Activated CD8-positive, alpha-beta T cell treated with anti-CD3 and anti-CD28 coated beads for 36 hours (primary cell): ENCODE measurements at places on chromosomes 4 and X.

- no peak for DNase-seq
Observed at GRCh38 chrX:31433856-31434255, 362.0 kb upstream of the FTHL17 start.

- DNase-seq, result no peak
Observed at GRCh38 chrX:123927845-123928244, 33.7 kb upstream of the STAG2 start.

GRCh38 chr4:26204249-26204825 lies 116.5 kb upstream of the RBPJ start:
- DNase-seq, result peak; percentile 10

GRCh38 chrX:120366794-120367193 lies 4.9 kb downstream of the ATP1B4 start:
- no peak for DNase-seq

DNA sequence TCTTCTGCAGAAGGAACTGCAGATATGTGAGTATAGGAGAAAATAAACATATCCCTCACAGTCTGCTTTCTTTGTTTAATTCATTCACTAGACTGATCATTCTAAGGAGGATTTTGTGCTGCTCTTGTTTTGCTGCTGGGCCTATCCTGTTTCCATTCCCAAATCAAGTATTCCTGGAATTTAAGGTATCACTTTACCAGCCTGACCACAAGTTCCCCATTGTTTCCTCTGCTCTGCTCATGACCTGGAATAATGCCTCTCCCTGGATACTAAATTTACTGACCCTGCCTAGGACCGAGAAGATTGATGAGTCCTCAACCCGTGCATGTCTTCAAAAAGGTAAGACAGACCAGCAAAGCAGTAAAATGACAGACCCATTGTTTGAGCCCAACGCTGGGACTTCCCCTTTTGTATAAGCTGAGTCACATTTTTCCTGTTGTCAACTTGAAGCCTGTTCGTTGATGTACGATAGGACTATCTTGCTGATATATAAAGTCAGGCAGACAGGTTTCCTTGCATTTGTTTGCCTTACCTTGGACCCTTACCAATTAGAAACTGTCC lies 85.5 kb upstream of the TET2 start:
- peak; percentile 70 for DNase-seq

- DNase-seq, result no peak
Observed at GRCh38 chr4:87097075-87097474, 123.3 kb downstream of the KLHL8 start.

DNA sequence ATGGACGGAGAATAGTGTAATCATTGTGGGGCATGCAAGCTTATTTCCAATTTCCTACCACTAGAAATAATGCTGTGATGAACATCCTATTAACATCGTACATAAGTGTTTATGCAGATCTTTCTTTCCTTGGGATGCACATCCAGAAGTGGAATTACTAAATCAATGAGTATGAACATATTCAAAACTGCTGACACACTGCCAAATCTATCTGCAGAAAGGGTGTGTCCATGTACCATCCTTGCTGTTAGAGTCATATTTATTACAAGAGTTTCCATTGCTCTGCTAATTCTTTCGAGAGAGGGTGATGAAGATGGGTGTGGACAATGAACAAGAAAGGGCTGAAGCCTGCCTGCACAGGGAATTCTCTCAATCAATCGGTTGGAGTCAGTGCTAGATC lies 82.6 kb downstream of the GPC4 start:
- no peak for DNase-seq

DNA sequence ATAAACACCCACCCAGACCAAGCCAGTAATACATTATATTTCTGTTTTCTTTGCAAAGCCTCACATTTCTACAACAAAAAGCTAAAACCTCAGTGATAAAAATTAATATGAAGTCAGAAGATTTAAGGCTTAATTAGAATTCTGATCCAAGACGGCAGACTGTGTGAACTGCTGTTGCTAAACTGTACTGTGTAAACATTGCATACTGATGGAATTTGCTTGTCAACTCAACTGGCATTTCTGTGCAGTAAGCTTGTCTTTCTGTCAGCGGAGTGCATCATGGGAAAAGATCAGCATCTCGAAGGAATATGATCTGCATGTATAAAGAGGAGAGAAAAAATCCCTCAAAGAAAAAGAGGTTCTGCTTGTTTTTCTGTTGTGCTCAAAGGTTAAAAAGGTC lies 69.4 kb upstream of the SPANXB1 start:
- DNase-seq, result no peak

DNA sequence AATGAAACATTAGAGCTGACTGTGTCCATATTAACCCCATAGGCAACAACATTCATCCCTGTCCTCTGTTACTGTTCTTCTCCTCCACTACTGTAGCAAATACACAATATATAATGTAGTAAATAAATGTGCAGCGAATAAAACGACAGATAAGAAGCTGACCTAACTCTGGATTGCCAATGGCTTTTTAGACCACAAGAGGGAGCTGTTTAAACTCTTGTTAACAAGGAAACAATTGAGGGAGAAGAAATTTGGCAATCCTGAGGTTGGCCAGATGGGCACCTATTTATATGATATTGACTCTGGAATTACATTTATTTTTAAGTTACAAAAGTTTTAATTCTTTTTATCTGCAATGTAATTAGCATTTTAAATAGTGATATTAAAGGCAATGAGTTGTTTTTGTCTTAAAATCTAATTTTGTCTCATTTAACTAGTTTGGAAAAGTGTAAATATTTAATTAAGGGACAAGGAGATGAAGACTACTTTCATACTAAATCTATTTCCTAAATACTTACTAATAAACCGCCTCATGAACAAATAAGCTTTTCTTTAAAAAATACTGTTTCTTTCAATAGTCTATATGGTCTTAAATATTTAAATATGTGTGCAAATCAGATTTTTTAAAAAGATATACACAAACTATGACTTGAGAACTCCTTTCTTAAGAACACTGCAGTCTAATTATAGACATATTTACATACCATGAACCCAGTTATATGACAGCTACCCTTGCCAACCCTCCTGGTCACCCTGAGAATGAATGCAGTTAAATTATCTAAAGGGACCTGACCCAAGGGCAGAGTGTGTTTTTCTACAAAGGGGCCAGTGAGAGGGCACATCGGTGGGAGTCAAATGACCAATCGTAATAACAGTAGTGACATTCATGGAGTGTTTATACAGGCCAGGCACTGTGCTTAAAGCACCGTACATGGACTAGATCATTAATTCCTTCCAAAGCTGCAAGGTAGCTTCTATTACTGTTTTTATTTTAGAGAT lies 52.9 kb upstream of the HPF1 start:
- DNase-seq, result peak; percentile 24

DNA sequence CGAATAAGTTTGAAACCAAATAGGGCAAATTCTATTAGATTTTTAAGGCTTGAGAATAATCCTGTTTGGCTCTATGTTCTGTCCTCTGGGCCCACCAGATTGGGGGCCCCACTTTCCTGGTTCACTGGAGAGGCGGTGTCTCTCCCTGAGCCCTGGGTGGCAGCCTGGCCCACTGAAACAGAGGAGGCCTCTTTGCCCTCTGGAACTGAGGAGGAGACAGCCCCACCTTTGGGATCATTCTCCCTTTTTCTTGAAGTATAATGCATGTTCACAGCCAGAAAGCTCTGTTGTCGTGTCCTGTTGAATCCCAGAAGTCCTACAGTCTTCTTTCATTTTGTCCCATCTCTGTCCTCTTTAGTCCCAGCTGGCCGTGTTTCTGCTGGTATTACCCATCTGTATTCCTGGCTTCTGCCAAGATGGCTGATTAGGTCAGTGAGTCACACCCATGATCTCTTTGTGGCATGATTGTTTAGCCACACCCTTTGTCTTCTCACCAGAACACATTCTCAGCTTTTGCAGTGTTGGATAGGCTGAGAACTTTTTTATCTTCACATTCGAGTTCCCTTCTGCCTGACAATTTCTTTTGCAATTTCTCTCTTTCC lies 8.1 kb upstream of the TBC1D25 start:
- DNase-seq, result no peak

DNA sequence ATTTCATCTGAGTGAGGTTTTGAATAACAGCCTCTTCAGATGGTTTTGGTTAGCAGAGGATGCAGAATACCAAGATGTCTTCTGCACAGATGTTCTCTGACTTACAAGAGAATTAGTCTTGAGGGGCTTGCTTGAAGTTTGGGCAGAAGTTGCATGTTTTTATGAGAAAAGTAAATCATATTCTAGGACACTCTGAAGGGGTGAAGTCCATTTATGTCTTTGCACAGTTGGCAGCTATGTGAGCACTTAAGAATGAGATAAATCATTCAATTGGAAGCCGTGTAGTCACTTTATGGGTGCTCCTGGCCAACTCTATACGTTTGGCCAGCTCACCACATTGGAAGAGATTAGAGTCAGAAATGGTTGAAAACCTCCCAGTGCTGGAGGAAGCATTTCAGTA lies 252.7 kb upstream of the KCNIP4 start:
- no peak for DNase-seq

GRCh38 chr4:48968814-48969213 lies 17.3 kb upstream of the CWH43 start:
- no peak for DNase-seq

- DNase-seq, result no peak
Observed at GRCh38 chr4:17134100-17134499, 235.7 kb upstream of the LDB2 start.

GRCh38 chr4:38949411-38950051 lies 81.9 kb downstream of the FAM114A1 start:
- DNase-seq, result peak; percentile 68
